ENCODE measurements at places on chromosomes 3 and 15.

- peak; percentile 31 for DNase-seq
Measured at GRCh38 chr3:119342176-119342575, 48.0 kb downstream of the ARHGAP31 start.

DNA sequence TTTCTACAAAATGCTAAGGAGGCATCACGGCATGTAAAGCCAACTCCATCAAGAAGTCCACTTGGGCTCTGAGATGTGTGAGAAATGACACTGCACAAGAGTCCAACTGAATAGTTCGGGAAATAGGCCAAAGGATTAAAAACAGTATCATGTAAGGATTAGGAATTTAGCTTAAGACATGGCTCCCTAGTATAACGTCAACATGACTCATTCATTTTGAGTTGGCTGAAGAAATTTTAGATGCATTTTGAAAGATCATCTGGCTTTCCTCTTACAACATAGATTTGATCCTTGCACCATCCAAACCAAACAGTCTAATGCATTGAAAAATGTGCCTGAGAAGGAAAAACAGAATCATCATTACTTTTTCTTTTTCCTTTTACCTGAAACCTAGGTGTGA lies 109.3 kb upstream of the MME start:
- DNase-seq = peak; percentile 87

DNA sequence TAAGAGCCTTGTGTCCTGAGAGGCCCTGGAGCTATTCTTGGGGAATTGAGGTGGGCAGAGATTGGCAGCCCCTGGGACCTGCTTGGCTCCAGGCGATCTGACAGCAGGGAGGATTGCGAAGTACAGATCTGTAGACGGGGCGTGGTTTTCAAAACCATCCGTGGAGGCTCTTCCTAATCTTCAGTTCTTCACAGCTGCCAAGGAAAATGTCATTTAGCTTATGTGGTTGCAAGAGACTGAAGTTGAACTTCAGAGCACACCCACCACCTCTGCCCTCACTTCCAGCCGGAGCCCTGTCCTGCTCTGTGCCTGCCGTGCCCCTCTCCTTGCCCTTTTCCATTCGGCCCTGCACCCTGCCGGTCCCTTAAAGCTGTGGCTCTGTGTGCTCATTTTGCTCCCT lies 12.9 kb downstream of the NISCH start:
- no peak for DNase-seq

DNA sequence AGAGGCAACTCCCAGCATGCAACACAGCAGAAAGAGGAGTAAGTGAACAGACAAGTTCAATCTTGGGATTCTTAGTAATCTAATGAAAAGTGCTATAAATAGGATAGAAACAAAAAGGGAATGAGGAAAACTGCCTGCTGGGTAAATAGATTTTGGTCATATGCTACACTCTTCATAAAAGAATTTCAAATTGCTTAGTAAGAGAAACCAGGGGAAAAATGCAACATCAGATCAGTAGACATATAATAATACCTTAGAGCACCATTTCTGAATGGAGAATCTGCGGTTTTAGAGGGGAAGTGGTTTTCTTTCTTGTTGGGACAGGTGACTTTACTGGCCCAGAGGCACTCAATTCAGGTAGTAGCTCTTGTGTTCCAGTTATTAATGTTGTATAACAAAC lies 13.4 kb upstream of the TBC1D5 start:
- no peak for DNase-seq

DNA sequence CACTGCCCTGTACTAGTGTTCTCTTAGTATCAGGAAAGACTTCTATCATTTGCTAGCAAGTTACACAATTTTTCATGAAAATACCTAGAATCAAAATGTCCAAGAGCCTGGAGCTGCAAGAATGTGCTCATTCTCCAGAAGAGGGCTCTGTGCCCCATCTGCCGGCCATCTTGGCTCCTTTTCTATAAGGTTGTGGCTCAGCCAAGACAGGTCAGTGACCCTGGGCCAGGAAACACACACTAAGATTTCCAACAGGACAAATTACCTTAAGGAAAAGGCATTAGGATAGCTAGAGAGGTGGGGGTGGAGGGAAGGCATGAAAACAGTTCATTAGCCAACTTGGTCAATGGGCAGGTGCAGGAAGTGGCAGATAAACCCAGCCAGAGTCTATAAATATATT lies 20.7 kb downstream of the TIMP4 start:
- no peak for DNase-seq

DNA sequence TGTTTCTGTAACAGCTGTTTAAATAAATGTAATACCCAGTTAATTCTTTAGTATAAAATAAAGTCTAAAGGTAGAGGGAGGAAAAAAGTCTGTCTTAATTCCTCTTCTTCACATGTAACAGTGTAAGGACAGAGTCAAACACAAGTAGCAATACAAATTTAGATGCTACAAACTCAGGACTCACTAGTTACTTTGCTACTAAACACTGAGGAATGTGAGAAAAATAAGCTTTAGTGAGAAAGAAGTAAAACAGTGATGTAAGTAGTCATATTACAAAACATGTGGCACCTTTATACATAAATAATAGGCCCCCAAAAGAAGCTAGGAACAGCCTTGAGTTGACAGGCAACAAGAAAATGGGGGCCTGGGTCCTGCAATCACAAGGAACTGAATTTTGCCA lies 113.0 kb downstream of the TBC1D5 start:
- DNase-seq = no peak

GRCh38 chr3:176969506-176969905 lies 227.8 kb downstream of the TBL1XR1 start:
- no peak for DNase-seq

GRCh38 chr3:111730143-111730542 lies 128.9 kb upstream of the PHLDB2 start:
- no peak for DNase-seq

- DNase-seq = no peak
Measured at GRCh38 chr15:95519887-95520286, 810.6 kb upstream of the NR2F2 start.

- DNase-seq = no peak
Measured at GRCh38 chr3:151044706-151045105, 40.8 kb upstream of the MED12L start.

DNA sequence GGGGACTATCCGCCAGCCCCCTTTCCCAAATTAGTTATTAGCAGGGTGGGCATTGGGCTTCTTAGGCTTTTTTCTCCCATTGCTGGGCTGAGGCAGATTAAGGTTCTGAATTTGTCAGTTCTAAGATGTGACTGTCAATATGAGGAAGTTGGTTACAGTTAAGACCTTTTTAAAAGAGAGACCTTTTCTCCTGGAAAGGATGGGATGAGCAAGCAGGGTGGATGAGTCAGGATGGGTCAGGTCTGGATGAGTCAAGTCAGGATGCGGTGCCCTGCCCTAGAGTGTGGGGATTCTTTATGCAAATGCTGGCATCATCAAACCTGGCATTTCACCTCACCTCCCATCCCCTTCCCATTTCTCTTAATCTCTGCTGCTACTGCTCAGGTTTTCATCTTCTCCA lies 1.9 kb downstream of the AEN start:
- DNase-seq = peak; percentile 23

- peak; percentile 72 for DNase-seq
Measured at GRCh38 chr3:31959951-31960792, 20.9 kb downstream of the OSBPL10 start.

DNA sequence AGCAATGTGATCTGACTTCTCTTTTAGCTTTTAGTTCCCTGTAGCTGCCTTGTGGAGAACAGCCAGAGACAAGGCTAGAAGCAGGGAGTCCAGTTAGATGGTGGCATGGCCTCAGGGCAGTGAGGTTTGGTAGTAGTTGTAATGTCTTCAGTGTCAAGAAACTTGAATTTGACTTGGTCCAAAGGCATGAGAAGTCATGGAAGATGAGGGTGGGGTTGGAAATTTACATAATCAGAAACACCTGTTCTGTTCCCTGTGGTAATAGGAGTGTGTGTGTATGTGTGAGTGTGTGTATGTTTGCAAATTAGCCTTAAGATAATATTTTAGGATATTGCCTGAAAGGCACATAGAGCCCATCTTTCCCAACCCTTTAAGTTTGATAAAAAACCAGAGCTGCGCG lies 55.2 kb upstream of the GCNT3 start:
- peak; percentile 10 for DNase-seq

DNA sequence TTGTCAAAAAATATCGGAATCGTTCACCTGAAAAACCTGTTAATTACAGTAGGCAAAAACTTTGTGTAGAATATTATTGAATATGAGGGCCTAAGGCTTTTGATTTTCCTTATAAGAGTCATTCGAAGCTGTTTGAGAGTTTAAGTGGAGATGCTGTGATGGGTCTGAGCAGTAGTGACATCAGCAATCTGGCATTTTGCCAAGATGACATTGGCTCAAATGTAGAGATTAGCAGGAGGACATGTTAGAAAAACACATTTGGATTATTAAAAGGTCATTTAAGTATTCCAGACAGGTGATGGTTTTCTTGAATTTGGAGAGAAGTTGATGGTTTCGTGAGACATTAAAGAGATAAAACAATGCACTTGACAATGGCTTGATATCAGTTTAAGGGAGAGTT lies 12.9 kb downstream of the OR5AC2 start:
- DNase-seq = no peak

DNA sequence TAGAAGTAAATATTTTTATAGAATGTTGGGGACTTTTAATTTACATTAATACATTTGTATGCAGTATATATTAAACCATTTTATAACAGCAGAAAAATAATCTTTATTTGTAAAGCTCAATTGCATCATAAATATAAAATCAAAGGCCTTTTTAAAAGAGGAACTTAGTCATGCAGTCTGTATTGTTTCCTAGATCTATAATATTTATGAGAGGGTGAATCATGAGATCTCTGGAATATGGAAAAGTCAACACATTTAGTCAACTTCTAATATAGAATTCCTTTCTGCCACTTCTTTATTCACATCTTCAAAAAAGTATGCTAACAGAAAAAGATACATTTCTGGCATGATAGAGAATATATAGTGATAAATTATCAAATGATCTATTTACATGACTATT lies 410.3 kb upstream of the ZNF385D start:
- DNase-seq = no peak

DNA sequence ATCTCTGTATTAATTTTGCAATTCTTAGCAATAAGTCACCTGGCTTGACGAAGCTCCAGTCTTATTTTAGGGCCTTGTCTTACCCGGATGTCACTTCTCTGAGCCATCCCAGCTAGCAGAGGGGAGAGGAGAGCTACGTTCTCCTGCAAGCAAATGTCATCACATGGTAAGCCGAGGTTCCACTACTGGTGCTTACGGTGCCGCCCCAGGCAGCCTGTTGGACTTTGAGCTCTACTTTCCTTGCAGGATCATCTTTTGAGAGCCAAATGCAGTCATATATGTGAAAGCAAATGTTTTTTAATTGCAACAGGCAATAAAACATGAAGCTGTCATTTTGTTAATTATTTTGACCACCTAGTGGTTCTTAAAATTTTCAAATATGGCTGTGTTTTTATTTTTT lies 140.9 kb downstream of the FAM43A start:
- DNase-seq = no peak

- DNase-seq = no peak
Measured at GRCh38 chr3:170180079-170180907, 1.2 kb downstream of the PHC3 start.

DNA sequence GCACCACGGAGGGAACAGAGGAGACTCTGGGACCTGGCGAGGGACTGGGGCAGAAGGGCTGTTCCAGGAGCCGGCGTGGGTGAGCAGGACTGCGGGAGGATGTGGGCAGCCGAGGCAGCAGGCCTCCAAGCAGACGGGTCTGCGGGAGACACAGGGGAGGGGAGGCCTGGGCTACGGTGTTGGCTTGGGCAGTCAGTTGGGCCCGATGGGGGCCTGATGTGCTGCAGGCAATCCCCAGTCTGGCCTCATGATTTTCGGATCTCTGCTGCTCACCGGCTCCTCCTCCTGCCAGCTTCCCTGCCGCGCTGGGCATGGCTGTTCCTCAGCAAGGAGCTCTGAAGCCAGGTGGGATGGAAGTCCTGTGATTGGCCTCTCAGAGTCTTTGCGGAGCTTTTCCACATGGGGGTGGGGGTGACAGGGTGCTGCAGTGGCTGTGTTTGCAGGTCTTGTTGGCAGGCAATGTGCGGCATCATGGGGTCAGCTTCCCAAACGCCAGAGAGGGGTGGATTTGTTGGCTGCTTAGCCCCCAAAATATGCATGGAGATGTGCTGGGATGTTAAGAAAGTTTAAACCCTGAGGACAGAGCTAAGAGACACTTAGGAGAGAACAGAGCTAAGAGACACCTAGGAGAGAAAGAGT lies 19.3 kb downstream of the MINAR1 start:
- DNase-seq = no peak

DNA sequence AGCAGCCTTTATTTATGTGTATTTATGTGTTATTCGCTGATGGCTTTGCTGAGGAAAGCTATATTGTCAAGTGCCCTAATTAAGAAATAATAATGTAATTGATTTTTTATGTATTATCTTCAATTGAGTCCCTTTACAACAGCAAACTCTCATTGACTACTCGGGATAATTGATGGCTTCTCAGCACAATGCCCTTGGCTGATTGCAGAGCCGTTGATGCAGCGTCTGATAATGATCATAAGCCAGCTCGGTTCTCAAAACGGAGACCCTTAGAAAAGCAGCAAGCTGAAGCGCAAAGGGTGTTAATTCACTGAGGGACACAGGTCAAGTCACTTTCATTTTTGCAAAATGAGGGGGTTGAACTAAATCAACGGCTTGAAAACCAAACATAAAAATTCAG lies 357.1 kb upstream of the KCNH8 start:
- no peak for DNase-seq

- peak; percentile 15 for DNase-seq
Measured at GRCh38 chr3:128878556-128879124, 780 bp upstream of the ACAD9 start.

- DNase-seq = no peak
Measured at GRCh38 chr15:95541301-95541700, 789.2 kb upstream of the NR2F2 start.

- no peak for DNase-seq
Measured at GRCh38 chr3:142947799-142948575, 15.5 kb downstream of the PAQR9 start.

DNA sequence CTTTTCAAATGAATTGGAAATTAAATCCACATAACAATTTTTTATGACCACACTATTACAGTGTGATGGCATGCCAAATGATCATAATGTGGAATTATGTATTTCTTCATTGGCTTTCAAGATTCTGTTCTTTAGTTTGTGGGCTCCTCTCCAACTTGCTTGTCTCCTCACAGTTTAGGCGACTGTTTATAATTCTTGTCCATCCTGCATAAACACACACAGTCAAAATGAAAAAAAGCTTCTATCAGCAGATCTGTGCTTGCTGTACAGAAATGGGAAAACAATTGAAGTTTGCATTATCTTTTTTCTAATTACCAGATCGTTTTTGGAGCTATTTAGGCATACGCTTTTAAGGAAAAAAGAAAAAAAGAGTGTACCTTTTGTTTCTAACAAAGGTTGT lies 37.0 kb downstream of the OPA1 start:
- no peak for DNase-seq

- no peak for DNase-seq
Measured at GRCh38 chr3:175593331-175593730, 734.2 kb downstream of the NAALADL2 start.

GRCh38 chr3:147246906-147247305 lies 159.4 kb downstream of the ZIC4 start:
- no peak for DNase-seq

GRCh38 chr3:29746163-29746760 lies 465.4 kb downstream of the RBMS3 start:
- no peak for DNase-seq

GRCh38 chr3:22157848-22158247 lies 406.8 kb upstream of the ZNF385D start:
- no peak for DNase-seq
